ENCODE measurements at places on chromosomes 7 and 10. TPM values are rescaled to one million over a fixed set of nuclear protein-coding genes. Genes with fewer than 3 reads are reported as not detected.

Gene GATA3
- polyA plus RNA-seq: not detected

GRCh38 chr10:12377658-12378290 is 28.4 kb downstream of the CAMK1D start:
- DNase-seq: no peak

GRCh38 chr10:10786109-10787090 is 231.3 kb upstream of the CELF2 start:
- no peak for DNase-seq

Gene PDLIM1
- 112 TPM for polyA plus RNA-seq

Gene GSTK1
- polyA plus RNA-seq: 82.8 TPM

- peak; percentile 86 for DNase-seq
These were observed 127.2 kb downstream of the SRI start for GRCh38 chr7:88092676-88092999.

Gene GPRIN2
- not detected for polyA plus RNA-seq

DNA sequence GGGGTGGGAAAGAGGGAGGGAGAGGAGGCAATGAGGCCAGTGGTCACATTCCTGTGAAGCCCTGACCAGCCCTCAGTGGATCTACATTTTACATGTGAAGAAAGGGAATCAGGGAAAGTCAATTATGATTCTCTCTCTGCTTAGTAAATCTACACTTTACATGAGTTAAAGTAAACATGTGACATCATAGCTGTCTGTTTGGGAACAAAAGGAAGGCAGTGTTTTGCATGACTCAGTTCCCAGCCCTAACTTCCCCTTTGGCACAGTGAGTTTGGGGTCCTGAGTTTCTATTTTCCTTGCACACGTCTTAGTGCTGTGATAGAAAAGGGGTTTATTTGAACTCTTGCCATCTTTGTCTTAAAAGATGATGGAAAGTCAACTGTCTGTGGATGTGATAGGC is 615.1 kb downstream of the SDK1 start:
- DNase-seq: no peak

Gene LMTK2
- polyA plus RNA-seq: 14.7 TPM

- DNase-seq: no peak
These were observed 1.4 kb downstream of the BTAF1 start for GRCh38 chr10:91925022-91925320.

Gene CYCS
- polyA plus RNA-seq: 107 TPM

GRCh38 chr10:100864978-100865377 is 47.8 kb upstream of the SLF2 start:
- DNase-seq: peak; percentile 62

Gene NXPH1
- polyA plus RNA-seq: 5.5 TPM

GRCh38 chr10:113004069-113004618 is 54.1 kb downstream of the TCF7L2 start:
- no peak for DNase-seq

Gene TMEM196
- 0.27 TPM for polyA plus RNA-seq

GRCh38 chr7:155951554-155952158 is 139.4 kb upstream of the SHH start:
- DNase-seq: no peak

Gene CTAGE4
- 0.12 TPM for polyA plus RNA-seq

Gene KLLN
- polyA plus RNA-seq: 0.24 TPM

Gene NPSR1
- not detected for polyA plus RNA-seq

GRCh38 chr10:8583096-8583495 is 528.6 kb downstream of the GATA3 start:
- DNase-seq: no peak

Gene CUZD1
- 0.70 TPM for polyA plus RNA-seq

GRCh38 chr10:116627386-116627933 is 6.7 kb downstream of the PNLIPRP2 start:
- peak; percentile 43 for DNase-seq

DNA sequence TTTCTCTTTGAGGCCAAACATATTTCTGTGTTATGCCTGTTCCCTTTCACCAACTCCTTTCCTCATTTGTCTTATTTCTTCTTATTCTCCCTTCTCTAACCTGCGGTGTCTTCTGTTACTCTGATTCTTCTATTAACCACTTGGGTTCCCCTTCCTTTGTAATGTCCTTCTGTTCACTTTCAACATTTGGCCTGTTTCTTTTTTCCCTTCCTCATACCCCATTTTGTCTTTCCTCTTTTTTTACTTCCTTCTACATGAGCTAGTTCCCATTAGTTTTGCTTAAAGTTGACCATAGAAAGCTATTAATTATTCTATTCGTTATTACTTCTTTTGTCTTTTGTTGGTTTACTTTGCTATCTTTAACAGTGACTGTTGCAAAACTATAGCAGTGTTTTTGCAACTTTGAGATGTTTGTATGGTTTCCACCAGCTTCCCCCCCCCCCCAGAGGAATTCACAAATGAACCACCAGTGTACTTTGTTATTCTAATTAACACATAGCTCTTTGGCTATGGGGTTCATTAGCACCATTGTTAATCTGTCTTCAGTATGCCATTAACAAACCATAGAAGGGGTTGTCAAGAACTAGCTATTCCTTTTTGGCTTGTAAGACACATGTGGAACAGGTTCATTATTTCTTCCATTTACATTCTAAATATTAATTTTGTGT is 2.9 kb downstream of the LRGUK start:
- peak; percentile 44 for DNase-seq

GRCh38 chr10:89002226-89002978 is 11.8 kb downstream of the FAS start:
- DNase-seq: no peak

Gene TAS2R41
- polyA plus RNA-seq: not detected

All from brain (organoid and tissue), 16 donors.